CD4-positive, alpha-beta T cell (primary cell): ENCODE measurements at places on chromosomes 2 and 18. TPM values are rescaled to one million over a fixed set of nuclear protein-coding genes. Genes with fewer than 3 reads are reported as not detected.

The SLC30A3 gene
- total RNA-seq, result not detected

- DNase-seq, result no peak
Measured at GRCh38 chr2:200225951-200226350, 80.5 kb upstream of the SPATS2L start.

DNA sequence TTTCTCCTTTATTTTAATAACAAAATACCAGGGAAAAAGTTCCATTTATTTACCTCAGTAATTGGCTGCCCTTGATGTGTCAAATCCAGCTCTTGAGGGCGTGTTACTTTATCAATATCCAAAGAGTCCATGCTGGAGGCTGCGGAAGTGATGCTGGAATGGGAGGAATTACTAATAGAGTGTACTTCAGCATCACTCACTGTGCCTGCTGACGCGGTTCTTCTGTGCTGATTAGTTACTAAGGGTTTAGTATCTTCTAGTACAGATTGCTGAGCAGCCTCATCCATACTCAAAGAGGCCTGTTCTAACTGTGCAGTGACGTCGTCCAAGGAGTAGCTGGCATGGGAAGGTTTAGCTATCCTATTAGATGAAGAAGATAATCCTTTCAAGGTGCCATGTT is 45.6 kb downstream of the RAPH1 start:
- no peak for DNase-seq

DNA sequence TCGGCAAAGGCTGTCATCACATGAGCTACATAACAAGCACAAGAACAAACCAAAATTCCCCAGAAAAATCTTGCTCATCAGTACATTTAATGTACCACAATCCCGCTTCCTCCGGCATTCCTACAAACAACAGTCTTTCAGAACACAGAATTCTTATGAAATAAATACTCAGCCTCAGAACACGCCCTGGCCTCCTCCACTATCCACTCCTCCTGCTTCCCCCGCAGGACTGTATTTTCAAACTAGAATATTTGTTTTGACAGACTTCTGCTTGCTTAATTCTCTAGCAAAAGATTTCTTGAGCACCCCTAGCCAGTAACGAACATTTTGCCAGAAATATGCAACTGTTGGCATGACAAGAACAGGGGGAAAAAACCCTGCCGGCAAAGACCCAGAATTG is 131.2 kb downstream of the THADA start:
- no peak for DNase-seq

- DNase-seq, result no peak
Measured at GRCh38 chr2:241855245-241855887, 3.3 kb downstream of the PDCD1 start.

DNA sequence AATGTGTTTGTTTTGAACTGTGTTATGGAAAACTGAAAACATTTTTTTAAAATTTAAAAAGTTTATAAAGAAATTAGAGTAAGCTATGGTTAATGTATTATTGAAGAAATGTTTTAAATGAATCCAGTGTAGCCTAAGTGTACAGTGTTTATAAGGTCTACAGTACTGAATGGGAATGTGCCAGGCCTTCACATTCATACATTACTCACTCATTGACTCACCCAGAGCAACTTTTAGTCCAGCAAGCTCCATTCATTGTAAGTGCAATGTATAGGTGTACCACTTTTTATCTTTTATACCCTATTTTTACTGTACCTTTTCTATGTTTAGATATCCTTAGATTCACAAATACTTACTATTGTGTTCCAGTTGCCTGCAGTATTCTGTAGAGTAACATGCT is 215.1 kb upstream of the THUMPD2 start:
- no peak for DNase-seq

The UGT1A8 gene
- not detected for total RNA-seq

The VWA3B gene
- total RNA-seq, result not detected

DNA sequence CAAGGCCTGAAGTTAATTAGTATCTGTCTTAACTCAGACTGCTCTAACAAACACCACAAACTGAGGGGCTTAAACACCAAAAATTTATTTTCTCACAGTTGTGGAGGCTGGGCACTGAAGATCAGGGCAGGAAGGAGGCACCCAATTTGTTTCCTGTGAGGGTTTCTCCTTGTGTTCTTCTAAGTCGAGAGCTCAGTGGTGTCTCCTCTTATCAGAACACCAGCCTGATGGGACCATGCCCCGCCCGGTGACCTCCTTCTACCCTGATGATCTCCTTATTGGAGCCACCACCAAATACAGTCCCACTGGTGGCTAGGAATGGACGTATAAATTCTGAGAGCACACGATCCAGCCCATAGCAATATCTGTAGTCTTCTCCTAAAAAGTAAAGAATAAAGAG is 20.5 kb downstream of the TMEM18 start:
- no peak for DNase-seq

The SGO2 gene
- 0.64 TPM for total RNA-seq

The NT5DC4 gene
- not detected for total RNA-seq

GRCh38 chr2:72142570-72143440 is 4.9 kb downstream of the CYP26B1 start:
- no peak for DNase-seq

DNA sequence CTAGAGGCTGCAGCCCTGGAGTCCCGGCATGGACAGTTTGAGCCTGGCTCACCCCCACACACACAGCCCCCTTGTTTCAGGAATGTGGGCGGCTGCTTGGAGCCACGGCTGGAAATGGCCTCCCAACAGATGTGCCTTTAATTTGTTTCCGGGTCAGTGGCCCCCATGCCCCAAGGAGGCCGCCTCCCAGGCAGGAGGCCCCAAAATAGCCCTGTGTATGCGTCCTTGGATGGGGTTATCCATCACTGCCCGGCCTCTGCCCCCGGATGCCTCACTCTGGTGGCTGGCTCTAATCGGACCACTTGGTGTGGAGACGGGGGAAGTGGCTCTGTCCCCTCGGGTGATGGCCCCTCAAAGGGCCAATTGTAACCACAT is 151.9 kb upstream of the MYCN start:
- no peak for DNase-seq

DNA sequence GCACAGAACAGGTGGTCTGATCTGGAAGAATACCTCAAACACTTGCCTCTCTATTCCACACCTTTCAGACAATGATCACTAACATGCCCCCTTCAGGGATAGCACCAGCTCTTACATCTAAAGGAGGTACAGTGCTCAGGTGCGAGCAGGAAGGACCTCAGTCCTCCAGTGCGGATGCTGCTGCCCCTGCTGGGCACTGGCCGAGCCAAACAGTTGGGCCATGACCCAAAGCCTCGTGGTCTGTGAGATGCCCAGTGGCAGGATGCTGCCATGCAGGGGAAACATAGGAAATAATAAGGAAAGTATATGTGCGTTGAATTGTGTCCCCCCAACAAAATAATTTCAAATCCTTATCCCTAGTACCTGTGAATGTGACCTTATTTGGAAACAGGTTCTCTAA is 243.7 kb downstream of the NDUFA10 start:
- no peak for DNase-seq

The TRIM43 gene
- total RNA-seq, result not detected

GRCh38 chr2:9463698-9464034 is 10.7 kb upstream of the IAH1 start:
- no peak for DNase-seq

The CCDC121 gene
- 0.47 TPM for total RNA-seq
